Progenitor cell of endocrine pancreas (in vitro differentiated cells): ENCODE measurements at places on chromosomes 12 and 14. TPM values are rescaled to one million over a fixed set of nuclear protein-coding genes. Genes with fewer than 3 reads are reported as not detected.

DNA sequence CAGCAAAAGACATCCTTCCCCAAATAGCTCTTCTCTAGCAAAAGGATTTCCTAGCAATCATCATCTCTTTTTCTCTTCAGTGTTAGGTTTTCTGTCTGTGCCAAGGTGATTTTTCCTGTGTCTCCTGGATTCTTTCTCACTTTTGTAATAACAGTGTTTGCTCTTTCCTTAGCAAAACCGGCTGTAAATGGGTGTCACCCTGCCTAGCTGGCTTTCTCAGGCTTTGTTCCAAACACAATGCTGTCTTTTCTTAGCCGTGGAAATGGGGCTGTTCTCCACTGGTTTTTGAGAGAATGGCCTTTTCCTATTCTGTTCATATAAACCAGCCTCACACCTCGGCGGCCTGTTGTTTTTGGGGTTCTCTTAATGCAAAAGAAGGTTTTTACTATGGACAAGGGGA is 21.9 kb downstream of the JDP2 start:
- peak overlapping the region; percentile 34 for H3K27ac ChIP-seq
- no peak overlapping the region for H3K4me3 ChIP-seq
- H3K36me3 ChIP-seq = peaks cover 1% of the 10 kb centered on the region
- peaks cover 42% of the 10 kb centered on the region for H3K4me1 ChIP-seq

DNA sequence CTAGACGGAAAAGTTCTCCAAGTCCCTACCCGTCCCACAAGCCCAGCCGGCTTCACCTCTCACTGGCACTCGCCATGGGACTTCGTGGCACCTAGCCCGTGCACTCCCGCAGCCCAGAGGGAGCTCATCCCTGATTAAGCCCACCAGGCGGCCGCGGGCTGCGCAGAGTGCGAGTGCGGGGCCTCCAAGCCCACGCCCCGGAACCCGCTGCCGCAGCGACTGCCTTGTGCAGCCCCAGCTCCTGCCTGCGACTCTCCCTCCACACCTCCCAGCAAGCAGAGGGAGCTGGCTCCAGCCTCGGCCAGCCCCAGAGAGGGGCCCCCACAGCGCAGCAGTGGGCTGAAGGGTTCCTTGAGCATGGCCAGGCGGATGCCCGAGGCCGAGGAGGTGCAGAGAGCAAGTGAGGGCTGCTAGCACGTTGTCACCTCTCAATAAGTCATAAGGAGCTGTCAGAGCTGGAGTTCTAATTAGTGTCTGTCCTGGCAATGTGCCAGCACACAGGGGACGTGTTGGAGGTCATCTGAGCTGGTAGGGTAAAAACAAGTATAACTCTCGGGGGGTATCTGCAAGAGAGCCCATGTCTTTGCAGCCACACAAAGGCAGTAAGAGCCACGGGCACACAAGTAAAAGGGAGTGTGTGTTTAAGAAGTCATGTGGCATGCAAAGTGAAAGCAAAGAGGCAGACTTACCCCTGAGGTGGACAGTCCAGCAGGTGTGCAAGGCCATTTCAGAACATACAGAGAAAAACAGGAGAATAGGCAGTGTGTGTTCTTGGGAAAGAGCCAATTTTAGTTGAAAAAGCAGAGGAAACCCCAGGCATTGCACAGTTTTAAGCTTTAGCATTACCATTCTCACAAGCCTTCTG is 27.1 kb upstream of the TMTC2 start:
- H3K4me3 ChIP-seq = no peak overlapping the region
- no peaks in the 10 kb centered on the region for H3K36me3 ChIP-seq
- no peak overlapping the region for H3K27ac ChIP-seq
- peaks cover 12% of the 10 kb centered on the region for H3K4me1 ChIP-seq

The TAS2R30 gene
- 5.6 and 6.3 TPM in 2 replicates for total RNA-seq

- peaks cover 2% of the 10 kb centered on the region for H3K36me3 ChIP-seq
- H3K27me3 ChIP-seq = peaks cover 5% of the 10 kb centered on the region
- H3K4me1 ChIP-seq = peaks cover 2% of the 10 kb centered on the region
- no peak for DNase-seq
- H3K27ac ChIP-seq = no peak overlapping the region
- no peak overlapping the region for H3K4me3 ChIP-seq
These were observed 150.1 kb downstream of the CAPZA3 start for GRCh38 chr12:18888047-18888446.

The BBS10 gene
- total RNA-seq = 12.7 and 12.9 TPM in 2 replicates

DNA sequence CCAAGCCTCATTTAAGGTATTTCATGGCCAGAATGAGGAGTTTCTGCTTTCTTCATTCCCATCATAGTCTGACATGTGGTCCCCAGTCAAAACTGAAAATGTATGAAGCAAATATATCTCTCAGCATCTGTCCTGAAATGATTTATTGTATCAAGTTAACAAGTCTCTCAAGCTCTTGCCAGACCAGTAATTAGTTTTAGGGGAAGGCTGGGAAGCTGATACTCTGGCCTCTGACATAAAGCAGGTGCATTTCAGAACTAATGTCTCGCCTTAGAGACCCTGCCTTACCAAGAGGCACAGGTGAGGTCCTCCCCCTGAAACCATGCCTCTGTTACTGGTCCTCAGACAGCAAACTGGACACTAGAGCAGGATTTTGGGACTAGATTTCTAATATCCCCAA is 266.5 kb downstream of the SLC15A4 start:
- no peaks in the 10 kb centered on the region for H3K4me1 ChIP-seq
- DNase-seq = no peak
- no peak overlapping the region for H3K4me3 ChIP-seq
- H3K27me3 ChIP-seq = peaks cover 38% of the 10 kb centered on the region
- no peaks in the 10 kb centered on the region for H3K36me3 ChIP-seq

The CD27 gene
- not detected in 2 replicates for total RNA-seq

The SYT1 gene
- 4.2 and 4.3 TPM in 2 replicates for total RNA-seq

DNA sequence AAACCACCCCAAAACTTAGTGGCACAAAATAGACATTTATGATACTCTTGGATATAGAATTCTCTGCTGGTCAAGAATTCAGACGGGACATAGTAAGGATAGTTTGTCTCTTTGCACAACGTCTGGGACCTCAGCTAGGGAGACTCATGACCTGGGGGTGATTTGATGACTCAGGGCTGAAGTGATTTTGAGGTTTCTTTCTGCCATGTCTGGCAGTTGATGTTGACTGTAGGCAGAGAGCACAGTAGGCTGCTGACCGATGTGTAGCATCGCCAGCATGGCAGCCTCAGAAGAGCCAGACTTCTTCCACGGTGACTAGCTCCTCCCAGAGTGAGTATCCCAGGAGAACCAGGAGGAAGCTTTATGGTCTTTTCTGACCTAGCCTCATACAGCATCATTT is 88.9 kb upstream of the FRMD6 start:
- no peak overlapping the region for H3K27ac ChIP-seq
- H3K4me3 ChIP-seq = no peak overlapping the region
- H3K27me3 ChIP-seq = no peaks in the 10 kb centered on the region
- H3K4me1 ChIP-seq = peaks cover 7% of the 10 kb centered on the region
- no peak for DNase-seq

GRCh38 chr12:3418609-3419390 is 72.2 kb upstream of the PRMT8 start:
- H3K36me3 ChIP-seq = no peaks in the 10 kb centered on the region
- H3K27ac ChIP-seq = no peak overlapping the region
- DNase-seq = no peak
- no peak overlapping the region for H3K4me3 ChIP-seq
- peaks cover 23% of the 10 kb centered on the region for H3K27me3 ChIP-seq

DNA sequence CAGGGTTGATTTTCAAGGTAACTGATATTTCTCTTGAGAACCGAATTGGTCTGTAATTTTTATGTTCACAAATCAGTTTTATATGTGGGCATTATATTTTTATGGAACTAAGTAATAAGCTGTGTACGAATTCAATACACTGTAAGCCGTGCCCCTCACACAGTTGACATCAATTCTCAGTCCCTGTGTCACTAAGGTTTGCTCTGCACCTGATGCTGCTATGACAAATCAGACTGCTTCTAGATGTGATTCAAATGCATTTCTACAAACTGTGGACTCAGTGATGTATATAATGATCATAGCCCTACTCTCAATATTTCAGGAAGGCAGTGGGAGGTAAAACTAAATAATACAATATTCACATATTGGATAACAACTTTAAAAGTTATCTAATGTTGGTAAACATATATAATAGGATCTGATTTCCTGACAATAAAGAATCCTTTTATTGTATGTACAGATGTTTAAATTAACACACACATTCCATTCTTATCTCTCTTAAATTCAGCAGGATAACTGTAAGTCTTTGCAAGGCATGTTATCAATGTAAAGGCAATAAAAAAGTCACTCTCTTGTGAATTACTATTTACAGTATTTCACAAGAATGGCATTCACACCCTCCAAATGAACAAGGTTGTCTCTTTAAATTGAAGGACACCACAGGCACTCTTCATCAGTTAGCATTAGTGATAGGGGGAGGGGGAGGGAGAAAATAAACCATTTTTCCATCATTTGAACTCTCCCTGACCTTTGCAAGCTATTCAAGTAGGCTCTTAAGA is 87.2 kb upstream of the SOX5 start:
- H3K27ac ChIP-seq = no peak overlapping the region
- H3K27me3 ChIP-seq = no peaks in the 10 kb centered on the region
- H3K4me3 ChIP-seq = no peak overlapping the region
- H3K4me1 ChIP-seq = peaks cover 25% of the 10 kb centered on the region
- H3K36me3 ChIP-seq = no peaks in the 10 kb centered on the region

DNA sequence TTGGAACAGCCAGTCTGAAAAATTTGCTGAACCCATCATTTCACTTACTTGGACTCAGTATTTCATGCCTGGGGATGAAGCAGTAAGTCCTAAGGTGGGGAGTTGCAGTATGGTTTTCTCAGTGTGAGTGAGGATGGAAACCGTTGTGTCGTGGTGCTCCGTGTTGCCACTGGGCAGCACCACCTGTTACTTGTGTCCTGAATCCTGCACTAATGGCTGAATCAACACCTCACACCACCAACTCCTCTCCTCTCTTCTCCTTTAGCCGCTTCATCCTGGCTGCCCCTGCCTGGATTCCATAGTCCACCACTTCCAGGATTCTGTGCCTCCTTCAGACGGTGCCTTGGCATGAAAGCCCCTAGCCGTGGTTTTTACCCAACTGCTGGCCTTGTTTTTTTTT is 3.0 kb upstream of the EP400 start:
- DNase-seq = no peak
- peaks cover 6% of the 10 kb centered on the region for H3K36me3 ChIP-seq
- no peak overlapping the region for H3K27ac ChIP-seq
- H3K4me3 ChIP-seq = no peak overlapping the region

DNA sequence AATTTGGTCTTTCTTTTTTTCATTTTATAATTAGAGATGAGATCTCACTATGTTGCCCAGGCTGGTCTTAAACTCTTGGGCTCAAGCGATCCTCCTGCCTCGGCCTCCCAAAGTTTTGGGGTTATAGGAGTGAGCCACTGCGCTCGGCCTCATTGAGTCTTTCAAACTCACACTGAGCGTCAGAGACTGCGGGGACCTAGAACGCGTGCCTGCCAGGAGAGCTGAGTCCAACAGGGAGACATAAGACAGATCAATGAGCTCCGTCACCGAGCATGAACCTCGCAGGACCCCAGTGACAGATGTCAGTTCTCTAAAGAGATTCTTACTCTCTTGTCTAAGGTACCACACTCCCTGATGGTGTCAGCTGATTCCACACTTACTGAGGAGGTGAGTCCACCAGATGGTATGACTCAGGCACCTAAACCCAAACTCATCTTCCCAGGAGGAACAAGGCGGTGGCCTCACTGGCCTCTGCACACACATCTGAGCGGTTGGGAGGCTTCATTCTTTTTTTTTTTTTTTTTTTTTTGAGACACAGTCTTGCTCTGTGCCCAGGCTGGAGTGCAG is 58.9 kb downstream of the CCDC88C start:
- H3K36me3 ChIP-seq = peaks cover 11% of the 10 kb centered on the region
- no peaks in the 10 kb centered on the region for H3K27me3 ChIP-seq
- peaks cover 39% of the 10 kb centered on the region for H3K4me1 ChIP-seq
- DNase-seq = no peak
- no peak overlapping the region for H3K27ac ChIP-seq
- no peak overlapping the region for H3K4me3 ChIP-seq

- H3K4me1 ChIP-seq = peaks cover 19% of the 10 kb centered on the region
- H3K4me3 ChIP-seq = peak overlapping the region; percentile 98
- H3K27ac ChIP-seq = peak overlapping the region; percentile 98
- no peaks in the 10 kb centered on the region for H3K27me3 ChIP-seq
- no peak for DNase-seq
These were observed 906 bp downstream of the LARP4 start for GRCh38 chr12:50401500-50402081.

- no peaks in the 10 kb centered on the region for H3K27me3 ChIP-seq
- H3K27ac ChIP-seq = no peak overlapping the region
- no peaks in the 10 kb centered on the region for H3K4me1 ChIP-seq
- H3K36me3 ChIP-seq = no peaks in the 10 kb centered on the region
These were observed 157.5 kb downstream of the C12orf75 start for GRCh38 chr12:105487963-105488362.

The MIP gene
- total RNA-seq = not detected in 2 replicates

The ESR2 gene
- 0.29 and 0.51 TPM in 2 replicates for total RNA-seq

The GABARAPL1 gene
- 94.2 and 96.2 TPM in 2 replicates for total RNA-seq

DNA sequence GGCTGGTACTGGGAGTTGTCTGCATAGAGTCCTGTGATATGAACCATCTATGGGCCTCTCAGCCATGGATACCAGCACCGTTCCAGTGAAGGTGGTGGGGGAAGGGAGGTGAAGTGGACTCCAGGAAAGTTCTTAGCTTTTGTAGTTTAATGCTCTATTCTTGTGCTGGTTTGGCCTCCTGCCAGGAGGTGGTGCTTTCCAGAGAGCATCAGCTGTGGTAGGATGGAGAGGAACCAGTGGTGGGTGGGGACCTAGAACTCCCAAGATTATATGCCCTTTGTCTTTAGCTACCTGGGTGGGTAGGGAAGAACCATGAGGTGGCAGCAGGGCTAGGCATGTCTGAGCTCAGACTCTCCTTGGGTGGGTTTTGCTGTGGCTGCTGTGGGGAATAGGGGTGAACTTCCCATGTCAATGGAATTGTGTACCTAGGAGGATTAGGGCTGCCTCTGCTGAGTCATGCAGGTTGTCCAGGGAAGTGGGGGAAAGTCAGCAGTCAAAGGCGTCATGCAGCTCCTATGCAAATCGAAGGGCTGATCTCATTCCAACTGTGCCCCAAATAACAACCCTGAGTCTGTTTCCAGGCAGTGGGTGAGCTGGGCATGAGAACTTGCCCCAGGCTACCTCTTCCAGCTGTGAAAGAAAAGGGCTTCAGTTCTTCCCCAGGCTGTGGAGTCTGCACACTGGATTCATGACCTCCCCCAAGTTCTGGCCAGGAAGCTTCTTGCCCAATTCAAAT is 14.2 kb downstream of the GZMH start:
- DNase-seq = no peak
- H3K4me3 ChIP-seq = no peak overlapping the region
- no peaks in the 10 kb centered on the region for H3K27me3 ChIP-seq
- H3K4me1 ChIP-seq = no peaks in the 10 kb centered on the region
- H3K27ac ChIP-seq = no peak overlapping the region

The TRHDE gene
- total RNA-seq = 2.0 and 2.7 TPM in 2 replicates

- H3K27ac ChIP-seq = no peak overlapping the region
- peaks cover 8% of the 10 kb centered on the region for H3K36me3 ChIP-seq
These were observed 56.1 kb downstream of the APAF1 start for GRCh38 chr12:98701166-98701565.

The GPR68 gene
- 0.31 and 0.87 TPM in 2 replicates for total RNA-seq

GRCh38 chr14:22384167-22384549 is 204.9 kb downstream of the DAD1 start:
- no peak overlapping the region for H3K4me3 ChIP-seq
- DNase-seq = no peak
- H3K27me3 ChIP-seq = peaks cover 6% of the 10 kb centered on the region
- H3K27ac ChIP-seq = no peak overlapping the region
- H3K4me1 ChIP-seq = peaks cover 8% of the 10 kb centered on the region
